ENCODE measurements at places on chromosomes 12 and 14.
A peak's percentile ranks its signal among the peaks of the same experiment; 100 is the strongest.

- DNase-seq, result no peak
Observed at GRCh38 chr12:57455374-57456144, 452 bp downstream of the INHBE start.

DNA sequence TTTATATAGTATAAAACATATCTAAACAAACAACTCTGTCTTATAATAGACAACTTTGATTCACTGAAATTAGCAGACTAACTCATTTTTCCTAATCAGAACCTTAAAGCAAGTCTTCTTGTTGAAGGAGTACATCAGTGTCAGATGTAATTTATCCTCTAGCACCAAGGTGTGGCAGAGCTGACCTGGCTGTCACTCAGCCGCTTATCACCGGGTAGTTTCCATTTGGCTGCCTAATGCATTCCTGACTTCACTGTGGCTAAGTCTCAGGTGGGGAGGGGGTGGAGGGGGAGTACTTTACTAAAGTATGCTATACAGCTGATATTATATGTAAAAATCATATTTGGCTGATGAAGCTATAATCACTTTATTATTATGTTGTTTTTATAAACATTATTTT lies 339.9 kb upstream of the RGS6 start:
- no peak for DNase-seq

- no peak for DNase-seq
Observed at GRCh38 chr12:7695237-7695560, 376 bp downstream of the GDF3 start.

- DNase-seq, result no peak
Observed at GRCh38 chr12:120215766-120216735, 15.1 kb upstream of the RPLP0 start.

DNA sequence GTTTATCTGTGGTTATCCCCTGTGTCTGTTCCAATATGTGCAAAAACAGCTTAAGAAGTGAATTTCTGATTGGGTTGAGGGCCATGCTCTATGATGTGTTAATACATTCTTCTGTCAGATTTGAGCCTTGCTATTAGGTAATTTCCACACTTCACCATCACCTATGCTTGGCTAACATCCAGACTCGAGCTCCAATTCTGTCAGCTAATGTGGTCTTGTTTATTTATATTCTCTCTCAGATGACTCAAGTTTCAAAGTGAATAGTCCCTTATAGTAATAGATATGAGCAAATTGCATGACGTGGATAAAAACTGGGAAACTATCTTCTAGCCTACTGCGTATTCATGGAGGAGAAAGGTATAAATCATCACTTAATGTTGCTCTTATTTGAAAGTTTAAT lies 451.3 kb downstream of the SNAPC1 start:
- DNase-seq, result no peak

DNA sequence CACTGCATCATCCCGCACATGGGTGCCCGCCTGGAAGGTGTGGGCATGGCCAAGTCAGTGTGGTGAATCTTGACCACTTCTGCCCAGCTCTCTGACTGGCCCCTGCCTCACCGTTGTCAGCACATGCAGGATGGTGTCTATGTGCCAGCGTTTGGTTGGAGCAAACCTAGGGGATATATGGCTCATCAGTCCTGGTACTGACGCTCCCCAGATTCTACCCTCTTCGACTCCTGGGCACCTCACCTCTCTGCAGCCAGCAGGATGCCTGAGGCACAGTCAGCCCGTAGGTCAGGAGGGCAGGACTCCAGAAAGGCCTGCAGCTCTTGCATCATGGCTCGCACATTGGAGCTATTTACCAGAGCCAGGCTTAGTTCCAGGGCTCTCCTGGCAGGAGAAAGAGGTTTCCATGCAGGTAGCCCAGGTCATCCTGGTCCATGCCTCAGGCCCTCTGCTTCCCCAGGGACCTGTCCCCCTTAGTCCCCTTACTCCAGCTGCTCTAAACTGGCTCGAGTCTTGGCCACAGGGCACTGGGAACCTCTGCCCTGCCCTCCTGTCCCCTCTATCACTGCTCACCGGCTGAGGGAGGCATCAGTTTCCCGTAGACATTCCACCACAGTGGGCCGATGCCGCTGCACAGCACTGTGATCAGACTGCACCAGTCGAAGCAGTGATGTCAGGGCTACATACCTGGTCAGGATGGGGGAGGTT lies 4.0 kb downstream of the AP1G2 start:
- no peak for DNase-seq

- no peak for DNase-seq
Observed at GRCh38 chr12:96237465-96238077, 43.4 kb downstream of the ELK3 start.

GRCh38 chr12:69329669-69330428 lies 18.3 kb upstream of the LYZ start:
- DNase-seq, result no peak

GRCh38 chr14:23577710-23578392 lies 739 bp downstream of the JPH4 start:
- DNase-seq, result no peak

DNA sequence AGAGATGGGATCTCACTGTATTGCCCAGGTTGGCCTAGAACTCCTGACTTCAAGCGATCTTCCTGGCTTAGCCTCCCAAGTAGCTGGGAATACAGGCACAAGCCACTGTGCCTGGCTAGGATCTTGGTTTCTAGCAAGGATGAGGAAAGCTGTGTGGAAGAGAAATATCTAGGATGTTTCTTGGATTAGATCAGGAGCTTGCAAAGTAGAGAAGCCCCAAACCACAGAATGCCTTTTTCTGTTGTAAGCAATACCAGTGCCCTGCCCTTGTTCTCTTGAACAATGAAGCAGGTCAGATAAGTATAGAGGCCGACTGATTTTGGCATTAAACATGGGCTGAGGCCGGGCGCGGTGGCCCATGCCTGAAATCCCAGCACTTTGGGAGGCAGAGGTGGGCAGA lies 44.3 kb upstream of the STRN3 start:
- DNase-seq, result no peak

GRCh38 chr12:53219956-53220693 lies 11.9 kb downstream of the RARG start:
- peak; percentile 33 for DNase-seq

- DNase-seq, result no peak
Observed at GRCh38 chr14:99698642-99699041, 14.5 kb downstream of the CYP46A1 start.

DNA sequence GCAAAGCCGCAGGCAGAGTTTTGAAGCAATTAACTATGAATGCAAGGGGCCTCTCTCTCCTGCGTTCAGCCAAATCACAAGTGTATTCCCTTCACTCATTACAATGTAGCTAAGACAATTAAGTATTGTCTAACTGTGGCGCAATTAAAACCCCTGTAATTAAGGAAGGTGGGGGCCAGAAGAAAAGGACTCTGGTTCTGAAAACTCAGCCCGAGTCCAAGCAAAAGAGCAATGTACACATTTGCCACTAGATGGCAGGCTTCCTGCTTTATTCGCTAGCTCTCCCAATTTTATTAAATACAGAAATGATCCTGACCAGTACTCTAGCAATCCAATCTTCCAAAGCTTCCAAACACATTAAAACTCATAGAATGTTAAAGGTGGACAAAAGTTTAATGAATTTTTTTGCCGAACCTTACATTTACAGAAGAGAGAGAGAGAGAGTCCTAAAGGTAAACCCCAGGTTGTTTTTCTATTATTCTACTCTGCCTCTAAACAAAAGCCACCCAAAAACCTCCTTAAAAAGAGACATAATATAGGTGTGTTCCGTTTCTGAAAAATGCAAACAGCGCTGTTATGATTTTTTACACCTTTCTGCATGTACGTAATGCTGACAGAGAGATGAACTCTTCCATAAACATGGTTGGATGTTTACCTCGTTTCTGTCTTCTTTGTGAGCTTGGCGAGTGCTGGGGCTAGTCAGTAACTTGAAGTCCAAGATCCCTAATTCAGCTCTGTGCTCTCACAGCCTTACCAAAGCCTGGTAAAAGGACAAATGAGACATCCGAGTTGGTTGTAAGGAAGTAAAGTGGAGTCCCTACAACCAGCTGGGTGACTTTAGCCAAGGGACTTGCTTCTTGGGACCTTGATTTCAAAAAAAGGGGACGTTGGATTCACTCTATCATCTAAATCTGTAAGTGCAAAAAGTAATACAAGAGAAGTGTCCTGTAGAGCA lies 50.9 kb upstream of the VASH1 start:
- DNase-seq, result peak; percentile 40

DNA sequence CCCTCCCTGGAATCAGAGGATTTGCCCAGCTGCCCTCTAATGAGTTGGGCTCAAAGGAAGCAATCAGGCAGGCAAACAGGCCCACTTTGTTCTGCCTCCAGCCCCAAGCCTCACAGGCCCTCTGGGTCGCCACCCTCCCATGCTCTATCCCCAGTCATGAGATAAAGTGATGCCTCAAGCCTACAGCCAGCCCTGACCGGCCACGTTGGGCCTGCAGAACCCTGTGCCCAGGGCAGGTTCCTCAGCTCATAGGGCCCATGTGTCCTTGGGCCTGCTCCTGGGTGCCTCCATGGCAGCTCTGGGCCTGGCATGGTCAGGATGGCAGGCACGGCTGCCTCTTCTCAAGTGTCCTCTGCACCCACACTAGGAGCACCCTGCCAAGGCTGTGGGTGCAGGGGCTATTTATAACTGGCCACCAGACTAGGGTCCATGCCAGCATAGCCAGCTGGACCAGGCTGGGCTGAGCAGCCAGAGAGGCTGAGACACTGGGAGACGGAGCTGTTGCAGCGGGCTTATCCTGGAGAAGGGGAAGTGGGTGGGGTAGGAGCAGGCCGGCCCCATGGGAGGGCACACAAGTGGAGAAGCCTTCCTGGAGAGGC lies 20.2 kb downstream of the HDAC7 start:
- DNase-seq, result no peak

- DNase-seq, result no peak
Observed at GRCh38 chr14:39447175-39447661, 15.0 kb upstream of the FBXO33 start.

- DNase-seq, result no peak
Observed at GRCh38 chr12:12197128-12197527, 69.7 kb downstream of the LRP6 start.

GRCh38 chr12:57614178-57614947 lies 3.1 kb downstream of the ARHGEF25 start:
- DNase-seq, result no peak

- peak; percentile 39 for DNase-seq
Observed at GRCh38 chr12:11568762-11569478, 80.6 kb upstream of the ETV6 start.

DNA sequence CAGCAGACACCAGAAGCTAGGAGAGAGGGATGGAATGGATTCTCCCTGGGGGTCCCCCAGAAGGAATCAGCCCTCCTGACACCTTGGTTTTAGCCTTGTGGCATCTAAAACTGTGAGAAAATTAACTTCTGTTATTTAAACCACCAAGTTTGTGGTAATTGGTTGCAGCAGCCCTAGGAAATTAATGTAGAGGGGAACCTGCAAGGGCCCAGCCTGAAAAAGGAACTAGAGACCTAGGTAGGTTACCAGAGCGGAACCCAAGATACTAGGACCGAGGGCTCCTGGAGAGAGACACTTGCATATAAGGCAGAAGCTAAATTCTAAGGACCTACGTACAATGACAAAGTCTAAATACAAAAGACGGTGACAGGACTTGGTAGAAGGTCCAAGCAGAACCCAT lies 8.1 kb upstream of the DENND5B start:
- DNase-seq, result no peak

- DNase-seq, result no peak
Observed at GRCh38 chr12:55696141-55696540, 11.6 kb downstream of the ITGA7 start.

DNA sequence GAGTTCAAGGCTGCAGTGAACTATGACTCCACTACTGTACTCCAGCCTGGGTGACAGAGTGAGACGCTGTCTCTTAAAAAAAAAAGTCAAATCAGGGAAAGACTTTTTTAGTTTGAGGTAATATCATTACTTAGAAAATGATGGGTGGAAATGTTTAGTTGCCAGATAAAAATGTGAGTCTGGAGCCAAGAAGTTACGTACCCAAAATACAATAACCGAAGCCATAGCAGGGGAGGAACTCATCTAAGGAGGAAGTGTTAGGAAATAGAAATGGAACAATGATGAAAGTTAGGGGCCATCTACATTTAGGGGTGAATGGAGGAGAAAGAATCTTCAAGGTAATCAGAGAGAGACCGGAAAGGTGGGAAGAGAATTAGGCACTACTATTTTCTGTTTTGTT lies 98.8 kb downstream of the DACT1 start:
- DNase-seq, result no peak

GRCh38 chr12:2825132-2825531 lies 9.7 kb downstream of the NRIP2 start:
- DNase-seq, result no peak

DNA sequence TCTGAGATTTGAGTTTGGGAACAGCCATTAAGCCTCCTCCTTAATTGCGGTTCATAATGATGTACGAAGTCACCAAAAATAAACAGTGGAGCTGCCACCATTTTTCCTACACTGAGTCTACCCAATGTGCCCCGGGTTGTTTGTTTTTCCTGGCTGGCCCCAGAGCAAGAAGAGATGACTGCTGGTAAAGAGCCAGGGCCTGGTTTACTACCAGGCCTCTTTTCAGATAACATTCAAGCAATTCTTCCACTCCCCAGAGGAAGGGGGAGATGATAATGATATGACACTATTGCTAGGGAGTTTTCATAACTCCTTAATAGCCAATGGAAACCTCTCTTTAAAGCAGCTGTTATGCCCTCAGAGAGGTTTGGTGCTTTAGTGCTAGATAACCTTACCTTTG lies 42.3 kb downstream of the BRAP start:
- no peak for DNase-seq

DNA sequence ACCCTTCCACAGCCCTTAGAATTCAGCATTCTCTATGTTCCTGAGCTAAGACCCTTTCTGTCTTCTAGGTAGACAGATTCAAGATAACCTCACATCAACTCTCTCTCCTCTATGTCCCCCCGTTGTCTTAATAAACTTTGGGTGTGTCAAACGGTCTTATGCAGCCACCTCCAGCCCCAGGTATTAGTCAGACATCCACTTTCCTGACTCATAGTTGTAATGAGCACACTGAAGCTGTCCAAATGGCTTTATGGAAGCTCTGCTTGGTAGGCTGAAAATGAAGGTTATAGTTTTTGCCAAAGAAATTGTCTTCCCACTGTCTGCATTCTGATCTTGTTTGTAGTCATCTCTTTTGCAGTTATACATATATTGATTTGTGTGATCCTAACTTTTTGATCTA lies 482.0 kb downstream of the RMST start:
- no peak for DNase-seq
